ENCODE measurements at places on chromosomes 13 and 19.

- no peak for DNase-seq
Measured at GRCh38 chr13:38543561-38543960, 143.3 kb upstream of the FREM2 start.

DNA sequence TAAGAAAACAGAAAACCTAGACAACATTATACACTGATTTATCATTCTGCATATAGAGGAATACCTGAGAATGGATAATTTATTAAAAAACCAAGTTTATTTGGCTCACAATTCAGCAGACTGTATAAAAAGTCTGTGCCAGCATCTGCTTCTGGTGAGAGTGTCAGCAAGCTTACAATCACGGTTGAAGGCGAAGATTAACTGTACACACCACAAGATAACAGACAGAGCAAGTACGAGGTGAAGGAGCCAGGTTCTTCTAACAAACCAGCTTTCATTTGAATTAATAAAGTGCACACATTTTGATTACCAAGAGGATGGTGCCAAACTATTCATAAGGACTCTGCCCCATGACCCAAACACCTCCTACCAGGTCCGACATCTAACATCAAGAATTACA is 28.8 kb downstream of the ZNF91 start:
- no peak for DNase-seq

DNA sequence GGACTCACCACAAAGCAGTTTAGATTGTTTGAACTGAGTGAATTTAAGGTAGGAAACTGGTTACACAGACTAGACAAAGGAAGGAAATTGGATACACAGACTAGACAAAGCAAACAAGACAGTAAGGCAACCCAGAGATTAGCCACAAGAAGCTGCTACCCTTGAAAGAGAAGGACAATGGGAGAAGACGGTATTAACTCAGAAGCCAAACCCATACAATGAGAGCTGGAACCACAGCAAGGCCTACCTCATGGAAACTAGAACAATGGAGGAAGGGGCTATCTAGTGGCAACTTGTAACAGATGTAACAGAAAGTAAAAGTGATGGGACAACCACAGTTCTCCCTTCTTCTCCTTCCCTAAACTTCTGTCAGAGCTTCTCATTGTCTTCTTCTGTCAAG is 410.9 kb upstream of the SPRY2 start:
- DNase-seq, result no peak

- no peak for DNase-seq
Measured at GRCh38 chr13:89966524-89966923, 1381.0 kb upstream of the MIR17HG start.

GRCh38 chr13:45782327-45783045 is 69.1 kb downstream of the SIAH3 start:
- DNase-seq, result no peak

GRCh38 chr13:113090415-113090770 is 15.2 kb upstream of the F7 start:
- no peak for DNase-seq

GRCh38 chr19:13118424-13119193 is 545 bp downstream of the NACC1 start:
- DNase-seq, result no peak

DNA sequence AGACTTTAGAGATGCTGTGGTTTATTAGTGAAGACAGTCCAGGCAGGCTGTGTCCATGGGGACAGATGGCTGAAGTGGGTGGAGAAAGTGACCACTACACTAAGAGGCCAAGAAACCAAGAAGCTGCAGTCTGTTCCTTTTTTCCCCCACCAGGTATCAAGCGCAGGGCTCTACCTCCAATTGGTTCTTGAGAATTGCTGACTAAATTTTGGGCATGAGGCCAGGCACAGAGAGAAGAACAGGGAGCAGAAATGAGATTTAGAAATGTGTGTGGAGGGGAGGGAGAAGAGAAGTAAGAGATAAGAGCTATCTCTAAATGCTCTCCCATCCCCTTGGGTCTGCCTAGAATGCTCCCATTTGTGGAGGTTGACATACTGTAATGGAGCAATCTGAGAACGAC is 12.3 kb upstream of the CYSLTR2 start:
- no peak for DNase-seq

- DNase-seq, result no peak
Measured at GRCh38 chr19:4124638-4125037, 716 bp upstream of the MAP2K2 start.

DNA sequence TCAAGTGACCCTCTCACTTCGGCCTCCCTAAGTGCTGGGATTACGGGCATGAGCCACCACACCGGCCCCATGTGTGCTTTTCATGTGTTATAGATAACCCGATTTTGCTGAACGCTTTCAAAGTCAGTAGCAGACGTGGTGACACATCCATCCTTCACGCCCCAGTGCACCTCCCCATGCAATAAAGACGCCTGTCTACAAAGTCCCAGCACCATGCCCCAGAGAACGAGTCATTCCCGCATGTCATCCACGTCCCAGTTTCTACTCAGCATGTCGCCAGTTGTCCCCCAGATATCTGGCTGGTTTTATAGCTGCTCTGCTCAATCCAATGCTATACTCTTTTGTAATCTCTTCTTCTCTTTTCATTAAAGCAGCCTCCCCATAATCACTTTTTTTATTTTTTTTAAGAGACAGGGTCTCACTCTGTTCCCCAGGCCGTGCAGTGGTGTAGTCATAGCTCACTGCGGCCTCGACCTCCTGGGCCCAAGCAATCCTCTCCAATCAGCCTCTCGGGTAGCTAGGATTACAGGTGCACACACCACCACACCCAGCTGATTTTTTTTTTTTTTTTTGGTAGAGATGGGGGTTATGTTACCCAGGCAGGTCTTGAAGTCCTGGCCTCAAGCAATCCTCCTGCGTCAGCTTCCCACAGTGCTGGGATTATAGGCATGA is 42.5 kb downstream of the DNM2 start:
- no peak for DNase-seq

DNA sequence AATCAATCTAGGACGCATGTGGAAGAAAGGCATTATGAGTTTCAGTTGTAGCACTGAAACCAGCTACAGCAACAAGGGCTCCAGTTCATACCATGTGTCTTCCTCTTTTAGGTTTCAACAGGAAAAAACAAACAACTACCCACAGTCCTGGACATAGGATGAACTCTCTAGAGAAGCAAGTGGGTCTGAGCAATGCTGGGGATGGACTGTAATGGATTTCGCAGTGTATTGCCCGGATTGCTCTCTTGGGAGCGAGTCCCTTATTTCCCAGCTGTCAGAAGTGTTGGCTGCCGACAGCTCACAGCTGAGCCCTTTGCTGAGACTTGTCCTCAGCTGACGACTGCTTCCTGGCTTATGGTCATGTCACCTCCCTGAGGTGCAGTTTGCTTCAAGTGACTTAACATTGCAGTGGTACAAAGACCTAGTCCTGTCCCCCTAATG is 12.1 kb upstream of the MYCBP2 start:
- DNase-seq, result no peak

GRCh38 chr19:11252665-11253355 is 9.5 kb downstream of the DOCK6 start:
- DNase-seq, result no peak

- DNase-seq, result no peak
Measured at GRCh38 chr13:21048901-21049698, 12.3 kb downstream of the LATS2 start.

DNA sequence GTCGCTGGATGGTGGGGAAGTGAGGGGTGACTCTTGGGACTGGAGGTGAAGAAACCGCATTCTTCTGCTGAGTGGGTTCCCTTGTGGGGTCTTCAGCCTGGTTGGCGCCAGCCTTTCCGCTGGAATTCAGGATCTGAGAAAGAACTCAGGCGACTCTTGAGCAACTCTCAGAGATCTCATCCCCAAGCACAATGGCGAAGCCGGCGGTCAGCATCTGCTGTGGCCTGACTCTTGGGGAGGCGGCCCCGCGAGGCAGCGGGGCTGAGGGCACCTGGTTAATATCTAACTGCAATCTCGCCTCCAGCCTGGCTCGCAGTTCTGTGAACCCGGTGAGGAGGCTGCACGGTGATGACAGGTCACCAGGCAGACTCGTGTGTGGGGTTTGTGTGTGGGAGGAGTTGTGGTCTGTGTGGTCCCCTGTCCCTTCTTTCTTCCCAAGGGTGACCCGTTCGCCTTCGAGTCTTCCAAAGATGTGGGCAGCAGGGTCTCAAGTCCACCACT is 883 bp downstream of the ZNF441 start:
- no peak for DNase-seq

DNA sequence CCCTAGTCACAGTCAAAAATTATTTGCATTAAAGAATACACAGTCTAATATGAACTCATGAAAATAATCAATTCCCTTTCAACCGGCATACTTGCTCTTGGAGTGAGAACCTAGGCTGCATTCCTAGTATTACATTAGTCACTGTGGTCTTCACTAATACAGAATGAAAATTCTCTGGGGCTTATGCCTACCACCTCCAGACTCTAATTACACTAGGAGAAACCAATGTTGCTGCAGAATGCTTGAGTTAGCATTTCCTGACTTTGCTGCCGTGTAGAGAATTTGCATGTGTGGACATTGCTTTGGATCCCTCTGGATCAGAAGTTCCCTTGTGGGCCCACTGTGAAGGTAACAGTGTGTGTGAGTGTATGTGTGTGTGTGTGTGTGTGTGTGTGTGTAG is 87.8 kb downstream of the CCNA1 start:
- DNase-seq, result no peak

DNA sequence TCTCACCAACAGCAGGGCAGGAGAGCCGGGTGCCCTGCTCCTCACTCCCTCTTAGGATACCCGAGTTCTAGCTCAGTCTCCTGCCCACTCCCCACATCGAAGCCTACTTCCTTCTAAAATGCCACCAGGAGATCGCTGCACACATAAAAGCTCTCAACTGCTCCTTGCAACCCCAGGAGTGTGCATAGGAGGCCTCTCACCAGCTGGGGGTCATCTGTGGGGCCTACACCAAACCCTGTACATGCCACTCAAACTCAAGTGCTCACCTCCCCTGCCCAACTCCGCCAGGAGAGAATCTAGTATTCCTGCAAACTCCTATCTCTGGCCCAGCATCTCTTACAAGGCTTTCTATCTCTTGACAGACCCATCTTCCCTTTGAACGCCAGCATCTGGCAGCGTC is 2.8 kb downstream of the SGTA start:
- DNase-seq, result no peak

- DNase-seq, result no peak
Measured at GRCh38 chr13:79457948-79458347, 23.0 kb upstream of the NDFIP2 start.

GRCh38 chr19:47274891-47275761 is 441 bp downstream of the INAFM1 start:
- no peak for DNase-seq

DNA sequence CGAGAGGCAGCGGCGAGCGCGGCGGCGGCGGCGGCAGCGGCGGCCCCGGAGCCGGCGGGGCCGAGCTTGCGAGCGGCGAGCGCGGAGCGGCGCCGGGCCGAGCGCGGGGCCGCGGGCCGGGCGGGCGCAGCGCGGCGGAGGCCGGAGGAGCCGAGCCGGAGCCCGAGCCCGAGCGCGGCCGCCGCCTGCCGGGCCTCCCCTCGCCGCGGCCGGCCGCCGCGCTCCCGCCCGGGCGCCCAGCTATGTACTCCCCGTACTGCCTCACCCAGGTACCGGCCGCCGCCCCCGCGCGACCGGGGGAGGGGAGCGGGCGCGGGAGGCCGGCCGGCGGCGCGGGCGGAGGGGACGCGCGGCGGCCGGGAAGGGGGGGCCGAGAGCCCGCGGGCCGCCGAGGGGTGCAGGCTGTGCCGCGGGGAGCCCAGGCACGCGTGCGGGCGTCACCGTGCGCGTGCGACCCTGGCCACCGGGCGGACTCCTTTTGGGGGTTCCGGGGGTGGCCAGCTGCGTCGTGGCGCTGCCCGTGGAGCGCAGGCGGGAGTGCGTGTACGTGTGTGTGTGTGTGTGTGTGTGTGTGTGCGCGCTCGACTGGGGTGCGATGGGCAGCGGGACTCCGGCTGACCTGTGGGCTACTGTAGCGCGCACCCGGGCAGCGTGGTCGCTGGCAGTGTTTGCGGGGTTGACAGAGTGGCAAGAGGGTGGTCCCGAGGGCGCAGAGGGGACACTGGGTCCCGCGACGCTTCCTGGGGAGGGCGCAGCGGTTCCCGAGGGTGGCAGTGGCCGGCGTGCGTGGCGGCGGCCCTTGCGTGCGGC is 526 bp downstream of the NFIX start:
- no peak for DNase-seq

DNA sequence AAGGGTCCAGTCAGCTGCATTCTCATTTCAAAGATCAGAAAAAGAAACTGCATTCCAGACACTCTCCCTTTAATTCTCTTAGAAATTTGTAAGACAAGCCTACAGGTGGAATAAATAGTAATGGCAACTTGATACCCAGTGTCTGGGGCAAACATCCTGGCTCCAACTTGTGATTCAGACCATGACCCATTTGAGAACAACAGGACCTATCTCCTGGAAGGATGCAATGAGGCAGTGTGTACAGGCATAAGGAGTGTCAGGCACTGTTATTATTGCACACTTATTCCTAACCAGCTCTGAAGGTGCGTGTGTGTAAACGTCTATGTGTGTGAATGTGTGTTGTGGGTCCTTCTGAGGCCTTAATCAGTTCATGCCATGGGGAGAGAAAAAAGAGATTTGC is 13.9 kb downstream of the ERICH6B start:
- no peak for DNase-seq
